ENCODE measurements at places on chromosomes 5 and 9. TPM values are rescaled to one million over a fixed set of nuclear protein-coding genes. Genes with fewer than 3 reads are reported as not detected.

Gene ACOT12
- total RNA-seq: 4.6 TPM

GRCh38 chr5:138752341-138752950, 779 bp upstream of the CTNNA1 start:
- peak; percentile 26 for DNase-seq

GRCh38 chr5:160824301-160825001, 27.6 kb downstream of the ATP10B start:
- DNase-seq: no peak

- DNase-seq: no peak
These were observed 148.3 kb upstream of the IER5L start for GRCh38 chr9:129326061-129327005.

Data from umbilical cord (tissue), 2 donors.